ENCODE measurements at places on chromosomes 1 and 21.

- no peak for DNase-seq
Observed at GRCh38 chr1:17027900-17028299, 16.2 kb upstream of the ATP13A2 start.

DNA sequence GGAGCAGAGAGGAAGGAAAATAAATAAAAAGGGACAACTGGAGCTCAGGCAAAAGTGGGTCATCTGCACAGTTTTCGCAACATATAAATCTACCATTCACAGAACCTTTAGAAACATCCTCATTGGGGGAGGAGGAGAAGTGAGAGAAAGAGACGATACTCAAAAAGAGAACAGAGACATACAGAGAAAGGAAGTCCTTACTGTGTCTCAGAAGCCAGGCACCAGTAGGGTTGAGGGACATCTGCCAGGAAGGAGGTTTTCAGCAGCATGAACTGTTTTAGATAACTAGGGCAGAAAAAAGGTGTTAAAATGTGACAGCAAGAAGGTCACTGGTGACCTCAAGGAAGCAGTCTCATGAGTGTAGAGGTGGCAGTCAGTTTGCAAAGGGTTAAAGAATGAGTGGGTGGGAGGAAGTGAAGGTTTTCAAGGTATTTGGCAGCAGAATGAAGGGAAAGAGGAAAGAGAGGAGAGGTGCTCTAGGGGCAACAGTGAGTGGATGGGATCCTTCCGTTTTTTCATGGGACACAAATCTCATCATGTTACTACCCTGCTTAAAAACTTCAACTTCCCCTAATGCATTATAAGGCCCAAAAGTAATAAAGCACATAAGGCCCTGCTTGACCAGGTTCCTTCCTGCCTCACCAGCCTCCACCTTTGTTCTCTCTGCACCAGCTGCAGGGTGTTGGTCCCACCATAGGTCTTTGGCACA, 9.5 kb downstream of the JAK1 start:
- no peak for DNase-seq

DNA sequence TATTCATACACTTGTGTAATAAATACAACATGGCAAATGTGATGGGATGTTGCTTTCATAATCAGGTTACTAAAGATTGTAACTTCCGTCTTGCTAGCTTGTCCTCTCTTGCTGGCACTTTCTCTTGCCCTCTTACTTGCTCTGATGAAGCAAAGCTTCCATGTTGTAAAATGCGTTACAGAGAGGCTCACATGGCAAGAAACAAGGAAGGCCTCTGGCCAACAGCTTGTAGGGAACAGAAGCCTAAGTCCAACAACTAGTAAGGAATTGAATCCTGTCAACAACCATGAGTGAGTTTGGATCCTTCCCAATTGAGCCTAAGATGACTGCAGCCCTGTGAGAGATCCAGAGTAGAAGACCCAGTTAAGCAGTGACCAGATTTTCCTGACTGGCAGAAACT, 15.4 kb downstream of the TMED5 start:
- DNase-seq: no peak

GRCh38 chr1:101567582-101568189, 330.9 kb downstream of the S1PR1 start:
- peak; percentile 19 for DNase-seq

DNA sequence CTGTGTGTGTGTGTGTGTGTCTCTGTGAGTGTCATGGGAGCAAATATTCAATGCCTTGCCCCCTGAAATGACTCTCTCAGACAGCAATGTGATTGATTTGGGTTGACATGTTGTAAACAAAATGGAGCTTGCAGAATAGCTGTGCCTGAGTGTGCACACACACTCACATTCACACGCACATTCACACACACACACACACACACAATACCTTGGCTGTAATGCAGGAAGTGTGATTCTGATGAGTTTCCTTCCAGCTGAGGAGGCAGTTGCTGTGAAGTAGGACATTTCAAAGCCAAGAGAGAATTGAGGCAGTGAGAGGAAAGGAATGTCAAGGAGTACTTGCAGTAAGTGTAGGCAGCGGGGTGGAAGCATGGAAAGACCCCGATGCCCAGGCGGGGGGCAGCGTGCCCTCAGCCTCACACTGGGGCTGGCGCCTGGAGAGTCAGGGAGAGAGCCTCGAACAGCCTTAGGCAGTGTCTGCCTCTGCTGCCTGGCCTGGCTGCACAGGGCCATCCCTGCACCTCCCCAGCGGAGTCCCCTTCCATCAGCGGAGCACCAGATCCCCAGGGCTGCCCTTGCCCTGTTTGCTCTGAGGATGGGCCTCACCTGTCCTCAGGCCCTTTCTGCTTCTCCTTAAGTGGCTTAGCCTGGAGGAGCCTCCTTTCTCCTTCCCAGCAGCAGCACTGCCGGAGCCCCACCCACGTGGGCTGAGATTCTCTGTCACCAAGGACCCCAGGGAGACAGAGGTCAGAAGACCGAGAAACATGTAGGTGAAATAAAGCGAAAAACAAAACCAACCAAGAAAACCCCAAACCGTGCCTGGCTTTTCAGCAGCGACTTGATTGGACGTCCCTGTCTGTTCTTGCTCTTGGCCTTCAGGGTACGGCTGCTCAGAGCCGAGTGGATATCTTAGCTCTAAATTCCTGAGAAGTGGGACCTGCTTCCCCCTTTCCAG, 9.2 kb downstream of the VASH2 start:
- no peak for DNase-seq

DNA sequence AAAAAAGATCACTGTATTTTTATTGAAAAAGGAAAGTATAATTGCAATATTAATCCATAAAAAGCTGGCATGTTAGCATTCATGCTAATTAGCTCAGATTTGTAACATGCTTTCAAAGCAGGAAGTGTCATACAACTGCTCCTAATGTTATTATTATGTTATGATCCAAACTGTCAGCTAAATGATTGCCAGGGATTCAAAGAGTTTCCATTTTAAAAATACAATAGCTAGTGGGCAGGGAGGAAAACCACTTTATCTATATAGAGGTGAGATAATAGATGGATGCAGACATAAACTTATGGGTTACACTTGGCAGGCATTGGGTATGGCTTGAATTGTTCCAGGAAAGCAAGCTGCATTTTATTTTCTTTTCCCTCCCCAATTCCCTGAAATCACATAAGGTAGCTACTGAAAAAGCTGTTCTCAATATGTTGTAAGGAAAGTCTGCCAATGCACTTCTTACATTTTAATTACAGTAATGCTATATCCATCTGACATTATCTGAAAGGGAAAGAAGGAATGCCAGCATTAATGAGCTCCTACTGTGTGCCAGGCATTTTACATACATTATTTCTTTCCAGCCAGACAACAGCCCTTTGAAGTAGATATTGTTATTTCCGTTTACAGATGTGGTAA, 9.8 kb upstream of the MYSM1 start:
- no peak for DNase-seq

DNA sequence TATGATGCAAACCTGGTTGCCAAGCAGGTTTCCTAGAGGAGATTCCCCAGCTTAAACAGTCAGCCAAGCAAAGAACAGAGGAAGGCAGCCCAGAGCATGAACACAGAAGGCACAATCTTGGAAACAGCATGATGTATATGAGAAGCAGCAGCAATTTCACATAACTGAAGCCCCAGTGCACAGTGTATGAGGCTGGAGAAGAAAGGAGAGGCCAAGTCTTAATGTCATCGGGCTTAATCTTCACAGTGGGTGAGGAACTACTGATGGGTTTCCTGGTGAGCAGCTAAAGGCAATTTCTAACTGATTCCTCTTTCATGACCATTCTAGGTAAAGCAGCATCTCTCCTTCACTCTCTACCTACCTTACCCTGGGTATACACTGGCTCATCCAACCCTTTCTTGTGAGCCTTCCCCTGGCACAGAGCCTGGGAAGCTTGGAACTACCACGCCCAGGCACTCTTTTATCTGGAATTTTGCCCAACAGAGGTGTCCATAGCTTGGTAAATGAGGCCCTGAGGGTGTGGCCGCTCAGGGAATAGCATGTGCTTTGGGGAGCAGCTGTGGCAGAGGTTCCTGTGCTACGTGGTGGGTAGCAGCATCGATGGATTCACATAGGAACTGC, 22.0 kb downstream of the FYB2 start:
- no peak for DNase-seq

DNA sequence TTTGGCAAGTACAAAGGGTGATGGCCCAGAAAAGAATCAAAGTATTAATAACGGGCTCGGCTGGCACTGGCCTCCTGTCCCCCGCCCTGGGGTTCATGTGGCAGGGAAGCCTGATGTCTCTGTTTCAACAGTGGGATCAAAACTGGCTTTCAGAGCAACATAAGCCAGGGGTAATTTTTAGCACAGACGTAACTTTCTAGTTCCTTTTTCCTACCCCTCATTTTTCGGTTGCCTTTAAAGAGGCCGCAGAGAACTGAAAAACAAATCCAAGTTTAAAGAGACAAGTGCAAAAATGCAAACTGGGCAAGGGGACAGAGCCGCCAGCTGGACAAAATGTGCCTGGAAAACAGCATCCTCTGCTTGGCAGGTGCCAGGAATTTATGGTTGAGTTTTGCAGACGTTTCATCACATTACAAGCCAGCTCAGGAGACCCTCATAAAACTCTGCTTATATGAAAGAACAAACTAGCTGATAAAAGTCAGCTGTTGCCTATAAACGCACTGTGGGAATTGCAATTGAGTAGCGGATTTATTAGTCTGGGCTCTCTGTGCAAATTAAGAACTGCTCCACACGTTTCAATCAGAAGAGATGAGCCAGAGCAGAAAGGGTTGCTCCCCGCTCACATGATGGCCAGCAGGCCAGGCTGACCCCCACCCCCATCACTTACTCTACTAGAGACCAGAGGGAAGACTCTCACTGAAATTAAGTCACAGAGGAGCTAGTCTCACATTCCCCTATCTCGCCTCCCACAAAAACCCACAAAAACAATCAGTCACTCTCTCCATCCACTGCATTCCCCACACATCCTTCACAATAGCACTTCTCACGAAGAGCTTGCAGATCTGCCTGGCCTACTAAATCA, 15.8 kb upstream of the CDCA8 start:
- DNase-seq: no peak

DNA sequence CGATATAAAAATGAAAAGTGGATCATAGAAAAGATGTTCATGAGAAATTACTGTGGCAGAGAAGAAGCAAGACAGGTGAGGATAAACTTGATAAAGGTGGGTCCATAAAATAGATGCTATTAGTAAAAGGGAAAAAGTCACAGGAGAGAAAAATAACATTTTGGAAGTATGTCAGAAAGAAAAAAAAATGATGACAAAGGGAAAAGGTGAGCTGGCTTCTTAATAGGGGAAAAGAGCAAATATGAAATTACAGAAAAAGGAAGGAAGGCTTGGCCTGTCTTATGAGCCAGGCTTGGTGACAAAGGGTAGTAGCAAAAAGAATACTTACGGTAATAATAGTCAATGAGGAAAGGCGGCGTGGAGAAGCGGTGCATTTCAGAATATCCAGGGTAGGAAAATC, 386.1 kb downstream of the RWDD3 start:
- no peak for DNase-seq

DNA sequence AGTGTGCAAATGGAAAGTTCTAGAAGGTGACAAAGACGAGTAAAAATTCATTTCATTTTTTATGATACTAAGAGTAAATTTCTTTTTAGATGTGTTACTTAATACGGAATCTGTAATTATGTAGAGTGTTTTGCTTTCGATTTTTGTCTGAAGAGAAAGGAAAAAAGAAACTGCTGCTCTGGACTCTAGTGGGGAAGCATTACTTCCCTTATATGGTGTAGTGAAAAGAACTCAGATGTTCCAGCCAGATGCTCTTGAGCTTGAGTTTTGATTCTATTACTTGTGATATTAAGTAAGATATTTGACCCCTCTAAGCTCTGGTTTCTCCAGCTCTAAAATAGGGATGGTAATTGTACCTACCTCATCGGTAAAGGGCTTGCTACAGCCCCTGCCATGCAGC, 12.2 kb upstream of the GPR161 start:
- no peak for DNase-seq

GRCh38 chr21:46005081-46005480, 23.5 kb downstream of the COL6A1 start:
- DNase-seq: no peak

GRCh38 chr1:235823684-235824083, 43.0 kb downstream of the LYST start:
- no peak for DNase-seq

Measured in activated CD4-positive, alpha-beta T cell treated with anti-CD3 and anti-CD28 coated beads for 24 hours (primary cell).